Activated naive CD8-positive, alpha-beta T cell treated with anti-CD3 and anti-CD28 coated beads for 36 hours (primary cell): ENCODE measurements at places on chromosomes 4 and X. TPM values are rescaled to one million over a fixed set of nuclear protein-coding genes. Genes with fewer than 3 reads are reported as not detected.

Gene SLC25A6
- 358 TPM for total RNA-seq

Gene PRDM8
- total RNA-seq, result 2.3 TPM

Gene RAB39B
- 13.1 TPM for total RNA-seq

Gene PCYT1B
- 0.49 TPM for total RNA-seq

Gene ADAMTS3
- total RNA-seq, result not detected

Gene BMP3
- total RNA-seq, result not detected

Gene WDFY3
- total RNA-seq, result 0.52 TPM

Gene DCX
- not detected for total RNA-seq

Gene ATP11C
- total RNA-seq, result 20.3 TPM

Gene NALF2
- total RNA-seq, result 0.26 TPM

Gene AMTN
- not detected for total RNA-seq

Gene SPANXB1
- total RNA-seq, result not detected

Gene TAF7L
- not detected for total RNA-seq

Gene ADH1B
- total RNA-seq, result not detected

Gene BCAP31
- 103 TPM for total RNA-seq

Gene PCDH18
- total RNA-seq, result 0.06 TPM

Gene ADH1A
- total RNA-seq, result not detected

Gene TBC1D9
- 0.04 TPM for total RNA-seq

Gene PARM1
- total RNA-seq, result 0.04 TPM

Gene PTCHD1
- not detected for total RNA-seq
